Stimulated activated effector memory CD8-positive, alpha-beta T cell treated with anti-CD3 and anti-CD28 coated beads, Interleukin-12 subunit alpha, Interleukin-12 subunit beta, amount 100 ng/mL, for 72 hours (primary cell): ENCODE measurements at places on chromosomes 4 and X.

DNA sequence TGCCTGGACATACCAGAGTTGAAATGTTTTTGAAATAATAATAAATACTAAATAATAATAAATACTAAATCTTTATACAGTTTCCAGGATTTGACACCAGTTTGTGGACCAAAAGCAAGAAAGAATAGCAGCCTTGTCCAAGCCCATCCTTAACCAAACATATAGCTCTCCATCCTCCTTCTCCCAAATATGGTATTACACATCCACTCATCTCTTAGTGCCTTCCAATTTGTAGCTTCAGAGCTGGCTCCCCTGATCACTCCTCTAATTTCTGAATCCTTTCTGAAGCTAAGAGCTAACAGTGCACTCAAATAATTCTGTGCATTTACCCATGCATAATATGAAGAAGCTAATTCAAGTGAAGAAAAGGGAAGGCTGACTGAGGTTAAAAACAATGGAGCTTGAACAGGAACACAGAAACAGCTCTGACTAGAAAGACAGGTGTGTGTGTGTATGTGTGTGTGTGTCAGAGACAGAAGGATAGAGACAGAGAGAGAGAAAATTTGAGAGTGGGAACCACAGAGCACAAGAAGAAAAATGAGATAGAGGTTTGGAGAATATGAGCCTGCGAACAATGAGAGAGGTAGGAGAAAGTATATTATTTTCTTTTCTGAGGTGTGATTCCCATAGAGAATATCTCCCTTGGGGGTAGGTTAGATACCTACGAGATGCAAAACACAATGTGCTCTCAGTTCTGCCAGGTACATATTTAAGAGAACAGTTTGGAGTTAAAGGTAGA lies 123.5 kb downstream of the CAMK2D start:
- no peak for DNase-seq

DNA sequence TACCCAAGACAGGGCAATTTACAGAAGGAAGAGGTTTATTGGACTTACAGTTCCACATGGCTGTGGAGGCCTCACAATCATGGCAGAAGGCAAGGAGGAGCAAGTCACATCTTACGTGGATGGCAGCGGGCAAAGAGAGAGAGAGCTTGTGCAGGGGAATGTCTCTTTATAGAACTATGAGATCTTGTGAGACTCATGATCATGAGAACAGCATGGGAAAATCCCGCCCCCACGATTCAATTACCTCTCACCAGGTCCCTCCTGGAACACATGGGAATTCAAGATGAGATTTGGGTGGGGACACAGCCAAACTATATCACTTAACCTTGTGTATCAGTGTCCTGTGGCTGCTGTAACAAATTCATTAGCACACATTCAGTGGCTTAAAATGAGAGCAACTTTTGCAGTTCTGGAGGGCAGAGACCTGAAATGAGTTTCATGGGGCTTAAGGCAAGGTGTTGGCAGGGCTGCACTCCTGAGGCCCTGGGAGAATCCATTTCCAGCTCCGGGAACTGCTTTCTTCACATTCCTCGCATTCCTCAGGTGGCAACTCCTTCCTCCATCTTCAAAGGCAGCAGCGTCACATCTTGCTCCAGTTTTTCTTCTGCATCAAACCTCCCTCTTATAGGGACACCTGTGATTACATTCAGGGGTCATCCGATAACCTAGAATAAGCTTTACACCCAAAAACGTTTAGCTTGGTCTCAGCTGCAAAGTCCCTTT lies 22.3 kb upstream of the NSG1 start:
- DNase-seq = no peak

GRCh38 chr4:148240241-148240640 lies 202.0 kb downstream of the NR3C2 start:
- DNase-seq = no peak

DNA sequence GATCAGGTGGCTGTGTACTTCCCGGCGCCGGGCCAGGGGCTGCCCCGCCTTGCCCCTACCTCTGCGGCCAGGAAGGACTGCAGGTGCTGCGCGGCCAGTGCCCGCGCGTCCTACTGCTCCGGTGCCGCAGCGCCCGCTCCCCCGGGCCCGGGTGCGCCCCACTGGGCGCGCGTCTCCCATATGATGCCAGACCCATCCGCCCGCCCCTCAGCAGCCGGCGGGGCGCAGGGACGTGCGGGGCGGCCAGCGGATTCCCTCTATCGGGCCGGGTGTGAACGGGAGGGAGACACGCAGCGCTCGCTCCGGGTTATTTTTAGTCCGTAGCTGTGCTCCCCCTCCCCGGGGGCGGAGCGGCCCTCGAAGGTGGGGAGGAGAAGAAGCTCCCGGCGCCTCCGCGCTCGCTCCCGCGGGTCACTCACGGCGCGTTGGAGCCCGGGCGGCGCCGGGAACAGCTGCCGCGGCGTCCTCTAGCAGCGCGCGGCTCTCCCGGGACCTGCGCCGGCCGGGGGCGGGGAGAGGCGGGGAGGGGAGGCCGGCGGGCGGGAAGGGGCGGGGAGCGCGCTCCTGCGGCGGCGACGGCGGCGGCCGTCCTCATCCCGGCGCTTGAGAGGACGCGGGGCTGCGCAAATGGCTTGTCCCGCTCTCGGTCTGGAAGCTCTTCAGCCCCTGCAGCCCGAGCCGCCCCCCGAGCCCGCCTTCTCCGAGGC lies 103.6 kb downstream of the UCHL1 start:
- no peak for DNase-seq

DNA sequence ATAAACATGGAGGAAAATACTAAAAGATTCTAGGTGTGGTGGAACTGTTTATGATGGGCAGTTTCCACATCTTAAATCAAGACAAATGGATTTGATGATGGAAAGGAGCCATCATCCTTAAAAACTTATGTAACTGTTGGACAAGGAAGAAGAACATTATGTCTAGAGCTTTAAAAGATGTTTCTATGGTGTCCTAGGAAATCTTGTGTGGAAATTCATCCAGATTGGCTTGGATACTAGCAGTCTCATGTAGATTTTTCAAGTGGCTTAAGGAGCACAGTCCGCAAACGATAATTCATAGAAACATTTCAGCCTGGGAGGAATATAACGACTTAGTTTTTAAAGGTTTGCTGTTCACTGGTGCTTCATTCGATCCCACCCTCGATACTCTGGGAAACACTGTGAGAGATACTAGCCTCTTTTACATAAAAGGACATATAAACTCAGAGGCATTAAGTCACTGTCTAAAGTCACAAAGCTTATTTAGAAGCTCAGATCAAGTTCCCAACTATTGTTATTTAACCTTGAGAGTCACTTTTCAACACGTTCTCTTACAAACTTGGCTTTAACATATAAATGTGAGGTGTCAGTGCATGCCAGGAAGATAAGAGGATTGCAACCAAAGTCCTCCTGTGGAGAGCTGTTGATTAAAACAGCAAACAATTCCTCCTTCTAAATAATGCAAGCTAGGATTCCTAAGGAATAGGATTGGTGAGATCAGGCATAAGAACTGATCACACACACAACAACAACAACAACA lies 135.7 kb upstream of the SCML1 start:
- DNase-seq = no peak

DNA sequence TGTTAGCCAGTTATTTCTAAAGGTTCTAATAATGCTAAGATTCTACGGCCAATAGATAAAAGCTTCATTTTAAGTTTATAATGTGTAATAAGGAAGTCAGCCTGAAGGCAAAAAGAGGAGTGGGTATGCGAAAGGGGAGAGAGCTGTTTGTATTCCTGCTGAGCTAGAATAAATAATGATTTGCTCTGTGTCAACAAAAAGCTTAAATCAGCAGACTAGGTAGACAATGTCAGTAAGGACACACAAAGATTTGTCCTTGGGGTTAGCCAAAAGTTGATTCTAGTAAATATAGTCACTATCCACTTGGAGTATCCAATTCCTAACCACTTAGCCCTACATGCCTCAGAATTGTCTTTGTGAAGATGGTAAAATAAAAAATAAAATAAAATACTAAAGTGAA lies 90.3 kb upstream of the GRIA3 start:
- no peak for DNase-seq

- DNase-seq = no peak
Observed at GRCh38 chr4:133146574-133147241, 2.4 kb upstream of the PCDH10 start.

GRCh38 chr4:149835280-149835679 lies 19.6 kb upstream of the IQCM start:
- no peak for DNase-seq

DNA sequence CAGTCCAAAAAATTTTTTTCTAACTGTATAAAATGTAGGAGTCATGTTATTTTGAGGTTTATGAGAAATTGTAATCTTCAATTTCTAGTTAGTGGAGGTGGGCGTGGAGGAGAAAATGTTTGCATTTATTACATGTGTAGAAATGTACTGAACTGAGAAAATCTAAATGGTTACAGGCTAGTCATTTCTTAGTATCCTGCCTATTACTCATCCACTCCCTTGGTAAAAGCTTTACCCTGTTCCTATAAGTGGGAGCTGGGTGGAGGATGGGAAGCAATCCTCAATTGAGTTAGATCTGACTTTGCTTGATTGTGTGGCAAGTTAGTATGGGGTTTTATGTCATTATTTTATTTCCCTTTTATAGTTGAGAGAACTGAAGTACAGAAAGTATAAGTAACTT lies 73.8 kb downstream of the POLA1 start:
- no peak for DNase-seq

DNA sequence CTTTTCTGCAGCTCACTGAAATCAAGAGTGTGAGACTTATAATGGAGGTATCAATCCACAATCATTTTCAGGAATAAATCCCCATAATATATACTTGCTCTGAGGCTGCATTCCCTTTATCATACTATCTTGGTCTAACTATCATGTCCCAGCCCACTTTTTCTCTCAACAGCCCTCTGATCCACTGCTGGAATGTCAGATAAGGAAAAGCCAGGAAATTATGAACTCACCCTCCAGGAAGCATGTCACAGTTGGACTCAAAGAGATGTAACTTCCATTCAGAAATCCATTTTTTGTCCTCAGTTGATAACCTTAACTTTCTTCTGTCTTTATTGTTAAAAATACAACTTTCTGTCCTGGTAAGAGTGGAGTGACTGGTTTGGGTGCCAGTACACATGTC lies 144.9 kb downstream of the PCDH19 start:
- no peak for DNase-seq

DNA sequence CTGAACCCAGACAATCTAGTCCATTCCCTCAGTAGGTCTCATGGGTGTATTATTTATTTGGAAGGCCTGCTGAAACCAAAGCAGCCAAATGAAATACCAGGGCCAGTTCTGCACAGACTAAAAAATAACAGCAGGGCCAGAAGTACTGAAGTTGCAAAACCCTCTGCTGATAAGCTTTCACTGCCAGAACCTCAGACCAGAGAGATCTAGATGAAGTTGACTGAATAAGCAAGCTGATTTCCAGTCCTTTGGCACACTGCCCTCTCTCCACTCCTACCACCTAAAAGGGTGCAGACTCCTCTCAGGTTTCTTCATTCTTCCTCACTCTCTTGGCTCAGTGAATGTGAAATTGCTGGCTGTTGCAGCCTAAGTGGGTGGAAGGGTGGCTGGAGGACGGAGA lies 276.7 kb upstream of the KLF3 start:
- no peak for DNase-seq

DNA sequence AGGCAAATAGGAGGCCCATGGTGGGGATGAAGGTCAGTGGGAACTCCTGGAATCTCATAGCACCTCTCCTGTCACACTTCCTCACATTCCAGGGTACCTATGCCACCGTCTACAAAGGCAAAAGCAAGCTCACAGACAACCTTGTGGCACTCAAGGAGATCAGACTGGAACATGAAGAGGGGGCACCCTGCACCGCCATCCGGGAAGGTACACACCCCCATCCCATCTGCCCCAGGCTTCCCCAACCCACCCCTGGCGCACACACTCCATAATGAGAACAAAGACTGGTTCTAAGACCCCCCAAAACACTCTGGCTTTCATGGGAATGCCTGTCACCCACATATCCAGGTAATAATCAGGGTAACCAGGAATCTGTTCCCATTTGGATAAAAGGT lies 6.4 kb downstream of the CDK16 start:
- DNase-seq = no peak

GRCh38 chr4:24753519-24753918 lies 41.9 kb upstream of the SOD3 start:
- no peak for DNase-seq

GRCh38 chr4:140151699-140152012 lies 2.3 kb downstream of the MAML3 start:
- DNase-seq = no peak

- no peak for DNase-seq
Observed at GRCh38 chr4:32199639-32200038, 1479.5 kb downstream of the PCDH7 start.

DNA sequence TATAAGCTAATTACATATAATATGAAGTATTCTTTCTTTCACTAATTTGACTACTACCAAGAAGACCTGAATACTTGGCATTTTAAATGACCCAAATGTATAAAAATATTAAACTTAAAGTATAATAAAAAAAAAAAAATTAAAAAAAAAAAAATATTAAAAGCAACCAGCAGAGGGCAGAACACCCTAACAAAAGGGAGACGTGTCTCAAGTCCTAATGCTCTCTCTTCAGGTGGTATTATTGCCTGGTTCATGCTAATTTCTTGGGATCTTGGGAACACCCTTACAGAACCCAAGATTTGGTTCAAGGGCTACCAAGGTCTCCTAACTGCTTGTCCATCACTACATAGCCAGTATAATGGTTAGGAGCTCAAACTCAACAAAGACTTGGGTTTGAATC lies 754.8 kb downstream of the RAB28 start:
- DNase-seq = no peak

DNA sequence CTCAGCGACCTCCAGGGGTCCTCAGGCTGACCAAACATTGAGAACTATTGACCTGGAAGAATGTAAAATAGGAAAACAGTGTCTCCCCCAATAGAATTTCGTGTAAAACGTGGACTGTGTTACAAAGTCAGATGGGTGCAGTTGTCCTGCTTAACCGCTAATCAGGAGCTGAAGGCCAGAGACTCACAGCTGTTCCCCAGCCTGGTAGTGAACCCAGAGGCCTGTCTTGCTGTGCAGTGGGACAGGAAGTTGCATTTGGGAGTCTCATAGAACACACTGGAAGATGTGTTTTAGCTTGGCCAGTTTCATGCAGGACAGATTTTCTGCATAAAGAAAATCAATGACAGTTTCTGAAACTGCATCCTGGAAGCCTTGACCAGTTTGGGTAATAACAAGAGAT lies 151.5 kb downstream of the PTTG2 start:
- DNase-seq = no peak

DNA sequence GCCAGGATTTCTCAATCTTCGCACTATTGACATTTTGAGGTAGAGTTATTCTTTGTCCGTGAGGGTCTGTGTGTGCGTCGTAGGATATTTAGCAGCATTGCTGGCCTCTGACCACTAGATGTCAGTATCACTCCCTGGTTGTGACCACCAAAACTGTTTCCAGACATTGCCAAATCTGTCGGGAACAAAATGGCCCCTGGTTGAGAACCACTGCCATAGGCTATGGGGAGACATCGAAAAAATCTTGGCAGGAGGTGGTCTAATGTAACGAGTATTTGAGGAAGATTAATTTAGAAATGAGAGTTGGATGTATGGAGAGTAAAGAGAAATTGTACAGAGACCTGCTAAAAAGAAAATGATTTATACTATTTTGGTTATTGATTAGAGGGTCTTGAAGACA lies 108.4 kb downstream of the DOCK11 start:
- DNase-seq = peak; percentile 55

GRCh38 chr4:69330345-69331047 lies 50.2 kb downstream of the UGT2B28 start:
- DNase-seq = no peak
